ENCODE measurements at places on chromosomes 1 and 21.

GRCh38 chr1:223771814-223772770 is 59.8 kb downstream of the CAPN2 start:
- DNase-seq: peak; percentile 53

GRCh38 chr1:2472561-2473177 is 3.4 kb upstream of the PLCH2 start:
- DNase-seq: no peak

DNA sequence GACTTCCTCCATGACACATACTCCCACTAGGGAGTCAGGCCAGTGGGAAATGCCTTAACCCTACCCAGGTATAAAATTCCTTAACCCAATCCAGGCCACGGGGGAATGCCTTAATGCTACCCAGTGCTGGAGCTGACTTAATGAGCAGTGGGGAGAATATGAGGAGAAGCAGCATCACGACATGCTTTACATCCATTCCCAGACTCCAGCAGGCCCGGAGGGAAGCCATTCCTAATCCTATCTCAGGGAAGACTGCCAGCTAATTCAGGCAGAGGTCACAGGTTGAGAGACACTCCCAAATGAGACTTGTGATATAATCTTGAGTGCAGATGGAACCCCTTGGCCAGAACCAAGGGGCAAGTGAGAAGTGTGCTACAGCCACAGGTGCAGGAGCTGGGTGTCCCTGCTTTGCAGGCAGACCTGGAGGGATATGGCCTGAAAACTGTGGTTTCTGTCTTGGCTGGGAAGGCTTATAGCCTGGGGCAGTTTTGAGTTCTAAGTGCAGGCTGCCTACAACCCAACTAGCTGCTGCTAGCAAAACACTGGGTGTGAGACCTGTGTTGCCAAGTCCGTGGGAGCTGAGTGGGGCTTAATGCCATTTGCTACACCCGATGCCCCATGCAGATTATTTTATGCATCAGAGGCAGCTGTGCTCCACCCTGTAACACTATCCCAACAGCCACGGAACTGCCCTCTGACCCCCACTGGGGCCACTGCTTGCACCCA is 45.1 kb upstream of the GUCA2A start:
- no peak for DNase-seq

DNA sequence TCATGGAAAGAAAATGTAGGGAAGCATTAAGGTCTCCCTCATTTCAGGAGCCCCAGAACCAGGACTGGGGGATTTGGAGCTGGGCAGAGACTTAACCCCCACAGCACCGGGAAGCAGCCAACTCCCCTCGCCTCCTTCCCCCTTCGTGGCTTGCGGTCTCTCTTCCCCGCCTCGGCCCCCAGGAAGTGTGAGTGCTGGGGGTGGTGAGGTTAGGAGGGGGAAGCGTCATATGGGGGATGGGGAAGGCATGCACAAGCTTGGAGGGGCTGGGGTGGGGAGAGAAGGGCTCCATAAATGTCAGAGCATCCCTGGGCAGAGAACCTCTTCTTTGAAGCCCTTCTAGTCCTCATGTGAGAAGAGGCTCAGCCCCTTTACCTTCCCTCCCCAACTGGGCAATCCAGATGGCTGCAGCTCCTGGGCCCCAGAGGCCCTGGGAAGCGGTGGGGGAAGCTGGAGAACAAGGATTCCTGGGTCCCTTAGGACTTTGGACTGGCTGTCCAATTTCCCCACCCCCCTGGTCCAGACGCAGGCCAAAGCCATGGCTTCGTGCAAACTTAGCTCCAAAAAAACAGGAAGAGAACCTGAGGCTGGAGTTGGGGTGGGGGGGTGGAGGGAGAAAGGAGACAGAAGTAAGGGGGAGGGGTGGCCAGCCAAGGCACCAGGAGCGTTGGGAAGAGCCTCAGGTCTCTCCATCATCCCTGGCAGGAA is 7.8 kb downstream of the ZBTB7B start:
- DNase-seq: no peak

DNA sequence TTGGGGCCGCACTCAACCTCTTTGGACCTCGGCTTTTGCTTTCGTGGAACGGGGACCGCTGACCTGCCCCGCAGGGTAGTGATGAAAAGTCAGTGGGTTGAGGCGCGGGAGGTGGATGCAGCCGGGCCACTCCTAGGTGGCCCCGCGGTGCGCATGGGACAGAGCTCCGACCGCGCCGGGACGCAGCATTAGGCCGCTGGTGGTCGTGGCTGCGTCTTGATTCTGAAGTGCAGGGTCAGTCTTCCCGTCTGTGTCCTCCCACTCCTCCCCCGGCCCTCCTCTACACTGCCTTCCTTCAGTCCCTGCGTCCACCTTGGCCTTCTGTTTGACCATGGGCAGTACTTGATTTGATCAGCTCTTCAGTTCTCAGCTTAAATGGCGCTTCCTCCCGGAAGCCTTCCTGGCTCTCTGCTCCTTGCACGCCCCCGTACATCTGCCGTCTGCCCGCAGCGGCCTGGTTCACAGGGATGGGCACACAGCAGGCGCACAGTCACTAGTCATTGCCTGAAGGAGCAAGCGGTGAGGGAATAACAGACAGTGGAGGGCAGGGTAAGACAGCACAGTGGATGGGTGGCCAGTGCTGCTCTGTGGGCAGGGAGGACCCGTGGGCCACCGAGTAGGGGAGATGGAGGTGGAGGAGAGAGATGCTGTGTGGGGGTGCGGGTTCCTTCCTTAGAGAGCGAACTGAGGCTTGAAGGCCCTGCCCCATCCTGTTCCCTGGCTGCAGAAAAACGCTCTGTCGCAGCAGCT is 633 bp downstream of the THEMIS2 start:
- no peak for DNase-seq

DNA sequence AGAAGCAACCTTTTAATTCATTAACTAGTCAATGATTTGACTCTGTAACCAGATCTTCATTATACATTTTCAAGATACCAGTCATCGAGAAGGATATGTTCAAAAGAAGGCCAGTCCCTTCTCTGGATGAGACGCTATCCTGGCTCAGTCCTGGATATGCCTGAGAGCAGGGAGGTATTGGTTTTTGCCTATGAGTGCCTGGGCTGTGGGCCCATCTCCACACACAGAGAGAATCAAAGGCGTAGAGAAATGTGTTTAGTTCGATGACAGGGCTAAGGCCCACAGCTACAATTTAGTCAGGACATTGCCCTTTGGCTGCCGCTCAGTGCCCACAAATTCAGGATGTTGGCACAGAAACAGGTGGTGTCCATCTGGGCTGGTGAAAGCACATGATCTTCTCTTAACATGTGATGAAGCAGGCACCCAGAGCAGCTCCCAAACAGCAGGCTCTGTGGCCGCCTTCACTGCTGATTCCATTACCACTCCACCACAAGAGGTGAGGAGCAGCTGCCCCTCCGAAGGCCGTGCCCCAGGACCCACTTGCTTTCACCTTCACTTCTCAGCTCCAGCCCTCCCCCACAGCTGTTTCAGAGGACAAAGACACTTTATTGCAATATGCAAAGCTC is 24.7 kb downstream of the ACKR1 start:
- DNase-seq: no peak

- peak; percentile 73 for DNase-seq
Observed at GRCh38 chr1:156385534-156386031, 16.6 kb downstream of the RHBG start.

- no peak for DNase-seq
Observed at GRCh38 chr1:223525957-223526356, 132.7 kb downstream of the CCDC185 start.

DNA sequence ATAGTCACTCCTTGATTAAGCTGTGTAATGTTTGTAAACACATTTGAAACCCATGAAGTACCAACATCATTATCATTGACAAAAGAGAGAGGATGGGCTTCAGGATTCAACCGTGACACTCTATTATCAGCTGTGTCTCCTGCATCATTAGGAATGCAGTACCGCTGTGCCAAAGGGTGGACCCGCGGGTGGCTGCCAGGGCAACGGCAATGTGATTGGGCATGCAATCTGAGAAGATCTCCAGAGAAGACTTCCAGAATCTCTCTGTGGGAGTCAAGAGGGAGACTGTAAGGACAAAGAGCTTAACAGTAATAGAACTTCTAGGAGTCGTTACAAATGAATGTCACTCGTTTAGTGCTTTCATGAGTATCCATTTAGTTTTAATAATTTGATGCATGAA is 97.9 kb downstream of the USH2A start:
- DNase-seq: no peak

GRCh38 chr1:231724041-231724440 is 97.5 kb downstream of the DISC1 start:
- no peak for DNase-seq

DNA sequence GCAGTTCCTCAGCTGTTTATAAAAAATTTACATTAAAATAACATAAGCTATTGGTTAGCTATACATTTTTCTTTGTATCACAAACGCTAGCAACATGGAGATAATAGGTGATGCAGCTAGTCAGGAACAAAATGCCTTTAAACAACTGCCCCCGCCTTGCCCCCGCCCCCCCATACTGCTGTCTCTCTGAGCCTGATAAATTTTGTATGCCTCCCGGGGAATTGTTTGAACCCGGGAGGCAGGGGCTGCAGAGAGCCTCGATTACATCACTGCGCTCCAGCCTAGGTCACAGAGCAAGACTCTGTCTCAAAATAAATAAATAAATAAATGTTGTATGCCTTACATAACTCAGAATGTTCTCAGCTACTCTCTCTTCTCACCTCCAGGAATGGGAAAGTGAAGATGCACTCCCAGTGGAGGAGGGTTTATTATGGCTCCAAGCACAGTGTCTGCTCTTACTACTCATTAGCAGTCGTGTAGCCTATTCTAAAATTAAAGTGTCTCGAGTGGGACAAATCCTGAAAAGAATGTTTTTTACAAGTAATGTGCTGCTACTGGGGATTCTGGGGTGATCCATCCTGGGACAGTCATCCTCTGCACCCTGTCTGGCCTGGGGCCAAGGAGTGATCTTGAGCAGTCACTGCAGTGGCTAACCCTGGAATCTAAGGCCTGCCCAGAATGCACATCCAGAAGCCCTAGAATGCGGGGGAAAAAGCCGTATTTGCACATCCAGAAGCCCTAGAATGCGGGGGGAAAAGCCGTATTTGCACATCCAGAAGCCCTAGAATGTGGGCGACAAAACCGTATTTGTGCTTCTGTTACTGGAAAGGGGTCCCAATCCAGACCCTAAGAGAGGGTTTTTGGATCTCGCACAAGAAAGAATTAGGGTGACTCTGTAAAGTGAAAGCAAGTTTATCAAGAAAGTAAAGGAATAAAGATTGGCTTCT is 39.4 kb upstream of the ZNF496 start:
- DNase-seq: no peak

GRCh38 chr1:173427146-173428054 is 49.7 kb upstream of the PRDX6 start:
- no peak for DNase-seq

DNA sequence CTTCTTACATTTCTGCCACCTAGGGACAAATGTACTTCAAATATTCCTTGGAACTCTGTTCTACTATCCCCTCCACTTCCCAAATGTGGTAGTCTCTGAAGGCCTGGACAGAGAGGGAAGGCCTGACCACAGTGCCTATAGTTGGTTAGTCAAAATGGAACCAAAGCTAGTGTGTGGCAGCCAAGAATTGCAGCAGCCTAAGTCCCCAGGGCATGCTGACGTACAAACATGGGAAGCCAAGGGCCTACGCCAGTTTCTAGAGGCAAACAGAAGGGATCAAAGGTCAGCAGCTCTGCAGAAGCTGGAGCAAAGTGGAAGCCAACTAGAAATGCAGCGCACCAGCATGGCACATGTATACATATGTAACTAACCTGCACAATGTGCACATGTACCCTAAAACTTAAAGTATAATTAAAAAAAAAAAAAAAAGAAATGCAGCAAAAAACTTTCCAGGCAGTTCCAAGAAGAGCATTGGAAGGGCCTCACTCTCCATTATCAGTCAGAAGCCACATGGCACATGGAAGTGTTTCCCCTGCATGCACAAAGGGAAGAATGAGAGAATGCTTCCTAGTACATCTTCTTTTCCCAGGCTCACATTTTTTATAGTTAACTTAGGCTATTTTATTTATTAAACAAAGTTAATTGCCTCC is 39.4 kb upstream of the GADD45A start:
- DNase-seq: peak; percentile 33

- DNase-seq: no peak
Observed at GRCh38 chr1:30716646-30717045, 6.7 kb downstream of the MATN1 start.

DNA sequence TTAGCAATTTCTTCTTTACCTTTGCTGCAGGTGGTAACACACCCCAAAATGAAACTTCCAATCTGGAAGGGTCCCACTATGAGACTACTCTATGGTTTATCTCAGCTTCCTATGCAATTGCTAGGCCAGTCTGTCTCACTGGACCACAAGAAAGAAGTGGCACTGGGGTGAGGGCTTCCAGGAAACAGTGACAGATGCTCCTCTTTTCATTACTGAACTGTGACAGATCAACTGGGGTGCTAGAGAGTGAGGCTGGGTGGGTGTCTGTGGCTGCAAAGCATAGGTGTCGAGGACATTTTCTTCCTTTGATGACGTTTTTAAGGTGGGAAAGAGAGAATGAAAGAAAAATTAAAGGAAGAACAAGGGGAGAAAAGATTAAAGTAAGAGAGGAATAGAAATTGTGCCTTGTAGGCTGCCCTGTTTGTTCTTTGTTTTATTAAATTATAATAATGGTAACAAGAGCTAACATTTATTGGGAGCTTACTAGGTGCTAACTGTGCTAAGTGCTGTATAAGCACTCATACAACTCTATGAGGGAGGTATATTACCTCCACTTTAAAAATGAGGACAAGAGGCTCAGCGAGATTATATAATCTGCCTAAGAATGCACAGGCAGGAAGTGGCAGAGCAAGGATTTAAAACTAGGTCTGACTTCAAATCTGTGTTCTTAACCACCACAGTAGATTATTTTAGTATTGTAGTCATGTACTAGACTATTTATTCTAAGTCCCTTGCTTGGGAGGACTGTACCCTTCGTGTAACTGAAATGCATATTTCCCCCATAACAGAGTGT is 27.8 kb upstream of the DMRTA2 start:
- DNase-seq: no peak

- DNase-seq: no peak
Observed at GRCh38 chr1:200704986-200705500, 33.6 kb upstream of the CAMSAP2 start.

GRCh38 chr1:9823693-9823942 is 147 bp downstream of the CLSTN1 start:
- no peak for DNase-seq

- no peak for DNase-seq
Observed at GRCh38 chr21:46454634-46455390, 3.9 kb upstream of the DIP2A start.

- no peak for DNase-seq
Observed at GRCh38 chr1:187788718-187789117, 960.0 kb downstream of the PLA2G4A start.

- no peak for DNase-seq
Observed at GRCh38 chr1:193229136-193229535, 42.7 kb upstream of the B3GALT2 start.

GRCh38 chr1:177208920-177209319 is 38.2 kb downstream of the BRINP2 start:
- no peak for DNase-seq

DNA sequence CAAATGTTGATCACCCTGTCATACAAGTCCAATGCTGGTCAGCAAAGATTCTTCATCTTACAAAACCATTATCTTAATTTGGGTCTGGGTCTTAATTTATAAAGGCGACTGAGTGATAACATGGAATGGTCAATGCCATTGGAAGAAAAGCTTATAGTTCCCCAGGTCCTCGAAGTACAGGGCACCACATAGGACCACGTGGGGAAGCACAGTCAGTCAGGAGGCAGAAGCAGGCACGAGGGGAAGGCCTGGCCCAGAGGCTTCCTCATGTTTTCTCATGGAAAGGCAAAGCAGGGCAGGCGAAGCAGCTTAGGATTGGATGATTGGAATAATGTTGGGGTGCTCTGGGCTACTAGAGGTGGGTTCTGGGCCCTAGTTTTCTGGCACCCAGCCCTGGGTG is 175.7 kb downstream of the FASLG start:
- DNase-seq: no peak

Data from femur (tissue), 1 donor.